ENCODE measurements at places on chromosomes 7 and 10.

GRCh38 chr7:16929146-16929762 lies 47.5 kb upstream of the AGR3 start:
- DNase-seq: peak; percentile 49

- no peak for DNase-seq
These were observed 923 bp downstream of the TRIL start for GRCh38 chr7:28957064-28957750.

- peak; percentile 35 for DNase-seq
These were observed 83.8 kb upstream of the TMEM168 start for GRCh38 chr7:112873831-112874553.

DNA sequence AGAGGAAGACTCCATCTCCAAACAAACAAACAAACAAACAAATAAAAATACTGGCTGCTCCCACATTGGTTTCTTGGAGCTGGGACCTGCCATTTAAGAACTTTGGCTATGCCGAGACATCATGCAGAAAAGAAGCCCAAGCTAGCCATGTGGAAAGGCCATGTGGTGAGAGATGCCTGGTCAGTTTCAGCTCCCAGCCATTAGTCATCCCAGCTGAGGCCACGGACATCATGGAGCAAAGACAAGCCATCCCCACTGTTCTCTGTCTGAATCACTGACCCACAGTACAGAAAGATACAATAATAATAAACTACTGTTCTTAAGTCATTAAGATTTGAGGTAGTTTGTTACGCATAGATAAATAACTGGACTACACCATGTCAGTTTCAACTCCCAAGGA lies 70.0 kb upstream of the PCBD1 start:
- DNase-seq: no peak

DNA sequence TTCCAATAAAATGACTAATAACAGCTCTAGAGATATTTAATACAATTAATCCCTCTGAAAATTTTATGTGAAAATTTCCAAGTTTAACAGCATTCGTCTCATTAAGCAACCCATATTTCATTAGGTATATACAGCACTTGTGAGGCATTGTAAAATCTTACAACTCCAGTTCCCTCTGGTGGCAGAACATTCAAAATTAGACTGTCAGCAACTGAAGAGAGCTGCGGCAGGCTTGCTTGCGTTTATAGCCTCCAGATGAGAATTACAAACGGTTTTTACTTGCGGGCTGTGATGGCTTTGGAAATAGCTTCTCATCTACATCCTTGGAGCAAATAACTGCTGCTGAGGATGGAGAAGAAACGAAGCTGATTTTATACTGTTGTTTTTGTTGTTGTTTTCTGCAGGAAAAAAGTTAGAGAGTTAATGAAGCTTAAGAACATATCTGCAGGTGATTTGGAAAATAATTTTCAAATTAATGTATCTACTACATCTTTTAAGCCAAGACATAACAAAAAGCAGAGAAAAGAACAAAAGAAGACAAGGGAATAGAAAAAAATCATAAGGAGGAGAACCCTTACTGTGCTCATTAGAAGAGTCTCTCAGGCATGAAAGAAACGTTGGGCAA lies 171.3 kb downstream of the MAGI2 start:
- peak; percentile 33 for DNase-seq

DNA sequence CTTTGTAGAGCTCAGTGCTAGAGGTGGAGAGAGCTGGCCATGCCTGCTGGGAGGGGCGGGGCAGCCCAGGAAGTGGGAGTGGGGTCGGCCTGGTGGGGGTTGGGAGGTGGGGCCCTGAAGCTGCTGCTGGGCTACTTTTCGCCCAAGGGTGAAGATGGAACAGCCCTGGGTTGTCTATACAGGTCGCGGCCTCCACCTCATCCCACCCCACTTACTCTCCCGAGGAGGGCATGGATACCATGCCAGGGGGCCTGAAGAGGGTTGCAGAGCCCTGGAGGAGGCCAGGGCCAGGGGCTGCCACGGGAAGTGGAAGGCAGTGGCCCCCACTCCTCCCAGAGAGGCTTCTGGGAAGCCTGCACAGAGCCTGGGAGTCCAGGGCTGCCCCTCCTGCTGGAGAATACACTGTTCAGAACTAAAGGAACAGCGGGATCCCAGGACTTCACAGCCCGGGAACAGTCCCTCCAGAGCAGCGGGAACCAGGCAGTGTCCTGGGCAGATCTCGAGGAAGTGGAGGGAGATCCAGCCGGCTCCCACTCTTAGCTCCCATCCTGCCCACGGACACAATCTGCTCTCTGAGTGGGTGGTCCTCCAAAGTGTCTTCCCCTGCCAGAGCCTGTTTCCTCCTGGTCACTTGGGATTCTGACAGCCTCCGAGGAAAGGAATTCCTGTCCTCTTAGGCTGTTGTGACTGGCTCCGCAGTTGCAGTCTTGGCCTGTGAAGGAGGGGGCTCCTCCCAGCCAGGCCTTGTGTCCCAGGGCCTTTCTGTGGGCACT lies 23.5 kb downstream of the MAT1A start:
- no peak for DNase-seq

DNA sequence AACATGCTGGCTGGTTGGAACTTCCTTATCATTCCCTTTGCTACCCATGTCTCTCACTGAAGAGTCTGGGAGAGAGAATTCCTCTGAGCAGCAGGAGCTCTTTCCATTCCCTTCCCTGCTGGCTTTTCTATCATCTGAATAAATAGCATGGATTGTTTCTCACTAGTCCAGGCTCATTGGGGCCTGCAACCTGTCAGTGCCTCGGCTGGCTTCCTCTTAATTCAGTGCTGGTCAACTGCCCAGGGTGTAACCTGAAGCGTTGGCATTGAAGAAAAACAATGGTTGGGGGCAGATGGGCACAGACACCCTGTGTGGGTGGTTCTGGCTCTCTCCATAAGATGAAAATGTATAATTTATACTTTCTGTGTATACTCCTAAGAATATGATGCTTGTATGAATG lies 155.6 kb downstream of the ANLN start:
- DNase-seq: no peak

GRCh38 chr10:14773551-14774213 lies 1.0 kb downstream of the FAM107B start:
- no peak for DNase-seq

DNA sequence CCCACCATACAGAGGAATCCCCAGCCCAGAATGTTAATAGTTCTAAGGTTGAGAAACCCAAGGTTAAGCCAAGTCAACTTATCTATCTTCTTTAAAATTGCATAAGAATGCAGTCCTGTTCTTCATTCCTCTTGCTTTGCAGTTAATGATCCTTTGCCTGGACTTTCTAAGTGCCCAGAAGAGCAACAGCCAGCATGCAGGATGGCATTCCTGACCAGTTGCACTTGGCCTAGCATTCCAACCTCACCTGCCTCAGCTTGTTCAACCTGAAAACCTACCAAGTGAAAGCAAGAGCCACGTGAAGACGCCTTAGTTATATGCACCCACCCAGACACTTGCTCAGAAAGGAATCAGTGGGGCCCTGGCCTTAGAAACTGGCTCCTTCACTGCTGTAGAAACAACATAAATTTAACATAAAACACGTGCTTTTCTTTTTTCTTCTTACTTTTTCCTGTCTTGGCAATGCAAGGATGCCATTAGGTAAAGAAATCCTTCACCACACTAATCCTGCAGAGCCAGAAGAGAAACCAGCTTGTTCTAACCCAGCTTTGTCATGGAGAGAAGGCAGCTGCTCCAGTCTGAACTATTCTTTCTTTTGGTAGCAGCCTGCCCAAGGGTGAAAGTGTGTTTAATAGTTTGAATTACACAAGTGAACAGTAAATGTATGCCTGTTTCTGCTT lies 25.0 kb downstream of the EGFR start:
- DNase-seq: no peak

DNA sequence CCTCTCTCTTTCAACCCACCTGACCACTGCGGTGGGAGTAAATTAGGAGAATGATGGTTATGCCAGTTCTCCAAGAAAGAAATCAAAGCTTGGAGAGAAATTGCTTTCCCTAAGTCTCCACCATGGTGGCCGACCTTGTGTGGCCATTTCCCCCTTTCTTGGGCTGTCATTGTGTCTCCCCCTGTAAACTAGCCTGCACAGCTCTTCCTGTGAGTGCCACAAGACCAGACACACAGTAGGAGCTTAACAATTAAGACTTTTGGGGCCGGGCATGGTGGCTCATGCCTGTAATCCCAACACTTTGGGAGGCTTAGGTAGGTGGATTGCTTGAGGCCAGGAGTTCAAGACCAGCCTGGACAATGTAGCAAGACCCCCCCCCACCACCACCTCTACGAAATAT lies 18.9 kb upstream of the LIMK1 start:
- no peak for DNase-seq

DNA sequence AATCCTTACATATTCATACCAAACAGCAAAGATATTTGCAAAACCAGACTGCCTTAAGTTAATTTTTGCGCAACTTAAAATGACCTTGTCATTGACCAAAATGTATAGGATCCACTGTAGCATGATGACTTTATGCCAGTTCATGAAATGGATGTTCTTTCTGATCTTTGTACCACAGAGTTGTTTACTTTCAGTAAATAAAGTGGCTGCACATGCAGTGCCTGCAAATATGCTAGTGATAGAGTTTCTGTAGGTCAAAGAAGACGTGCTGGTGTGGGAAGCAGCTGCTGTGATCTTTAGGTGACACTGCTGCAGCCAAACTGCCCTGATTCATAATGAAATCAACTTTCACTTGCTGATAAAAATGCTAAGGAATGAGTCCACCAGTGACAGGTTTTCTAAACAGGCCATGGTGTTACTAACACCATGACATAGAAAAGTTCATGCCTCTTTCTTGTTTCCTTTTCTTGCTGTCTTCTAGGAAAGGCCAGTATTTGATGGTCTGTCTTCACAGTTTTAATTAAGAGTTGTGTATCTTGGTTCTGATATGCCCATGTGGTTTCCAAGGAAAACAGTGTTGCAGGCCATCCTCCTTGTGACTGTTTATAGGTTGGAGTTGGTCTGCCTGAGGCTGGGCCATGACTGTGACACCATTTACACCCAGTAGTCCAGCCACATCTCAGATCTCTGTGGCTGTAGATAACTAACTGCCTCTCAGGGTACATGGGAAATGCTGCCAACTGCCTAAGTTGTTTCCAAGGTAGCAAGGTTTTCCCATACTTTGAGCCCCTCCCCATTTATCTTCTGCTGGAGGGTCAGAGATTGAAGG lies 62.5 kb downstream of the INSYN2A start:
- DNase-seq: no peak

- no peak for DNase-seq
These were observed 132.2 kb downstream of the VIPR2 start for GRCh38 chr7:159012353-159013069.

Data from NAMALWA (cell line).